NCI-H82 (cell line): ENCODE measurements at places on chromosomes 3 and 15.

GRCh38 chr3:68876112-68876713, 56.1 kb downstream of the TAFA4 start:
- DNase-seq: peak; percentile 81

DNA sequence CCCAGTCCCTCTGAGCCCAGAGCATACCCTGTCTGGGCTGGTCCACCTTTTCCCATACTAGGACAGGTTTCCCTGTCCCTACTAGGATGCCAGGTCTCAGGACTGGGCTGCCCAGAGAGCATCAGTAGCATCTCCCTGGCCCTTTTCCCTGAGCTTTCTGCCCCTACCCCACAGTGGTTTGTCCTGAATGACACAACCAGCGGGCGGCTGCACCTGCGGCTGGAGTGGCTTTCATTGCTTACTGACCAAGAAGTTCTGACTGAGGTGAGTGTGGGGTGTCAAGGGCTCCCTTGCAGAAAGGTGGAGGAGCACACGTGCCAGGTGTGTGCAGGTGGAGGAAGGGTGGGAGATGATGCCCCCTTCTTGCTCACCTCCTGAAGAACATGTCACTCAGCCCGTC, 33.5 kb downstream of the ESYT3 start:
- DNase-seq: no peak

GRCh38 chr15:90142216-90143165, 40.2 kb upstream of the IDH2 start:
- DNase-seq: no peak

- no peak for DNase-seq
Observed at GRCh38 chr3:15794303-15794771, 3.4 kb downstream of the ANKRD28 start.

GRCh38 chr3:82384181-82384580, 622.7 kb upstream of the GBE1 start:
- no peak for DNase-seq

DNA sequence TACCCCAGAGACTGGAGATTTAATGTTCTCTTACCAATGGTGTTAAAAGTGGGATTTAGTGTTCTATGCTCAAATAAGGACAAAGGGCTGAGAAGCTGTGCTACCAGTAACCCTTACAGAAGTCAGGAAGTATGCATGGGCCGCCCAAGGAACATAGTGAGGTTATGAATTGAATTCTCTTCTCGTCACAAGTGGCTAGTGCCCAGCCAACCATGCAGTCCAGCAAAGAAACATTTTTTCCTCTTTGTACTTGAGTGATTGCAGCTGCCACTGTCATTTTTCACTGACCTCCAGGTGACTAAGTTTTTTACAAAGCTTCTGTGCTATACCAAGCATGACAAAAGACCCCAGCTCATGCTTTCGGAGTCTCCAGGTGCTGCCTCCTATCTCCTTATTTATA, 110.6 kb upstream of the DCBLD2 start:
- no peak for DNase-seq

DNA sequence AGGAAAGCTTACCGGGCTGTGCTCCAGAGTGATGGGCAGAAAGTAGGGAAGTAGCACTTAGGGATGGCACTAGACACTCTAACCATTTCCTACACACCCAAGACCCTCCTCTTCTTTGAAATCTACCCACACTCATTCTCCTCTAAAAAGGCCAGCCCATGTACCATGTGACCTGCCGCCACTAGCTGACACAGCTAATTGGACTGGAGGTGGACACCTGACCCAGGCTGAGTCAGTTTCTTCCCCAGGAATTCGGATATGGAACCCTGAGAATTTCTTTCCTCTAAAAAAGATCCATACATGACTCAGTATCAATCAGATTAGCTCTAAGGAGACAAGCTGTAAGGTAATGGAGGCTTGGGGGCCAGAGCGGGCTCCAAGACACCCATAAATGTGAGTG, 60.1 kb downstream of the DCLK3 start:
- no peak for DNase-seq

DNA sequence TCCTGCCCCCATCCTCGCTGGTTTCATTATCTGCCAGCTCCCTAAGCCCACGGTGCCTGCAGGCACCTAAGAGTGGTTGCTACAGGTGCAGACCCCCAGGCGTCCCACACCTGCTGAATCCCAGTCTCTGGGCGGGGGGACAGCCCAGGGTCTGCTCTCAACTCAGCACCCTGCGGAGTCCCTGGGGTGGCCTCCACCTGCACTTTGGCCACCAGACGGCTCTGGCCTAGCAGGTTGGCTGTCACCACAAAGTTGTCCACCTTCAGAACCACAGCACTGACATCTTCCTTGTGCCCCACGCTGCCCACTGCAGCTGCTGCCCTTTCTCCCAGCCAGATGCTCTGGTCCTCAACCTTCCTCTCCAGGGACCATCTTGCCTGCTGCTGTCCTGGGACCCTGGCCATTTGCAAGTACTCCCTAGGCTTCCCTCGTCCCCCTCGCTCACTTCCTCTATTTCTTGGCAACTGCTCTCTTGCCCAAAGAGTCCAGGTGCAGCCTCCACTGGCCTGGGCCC, 34.9 kb upstream of the SNRPA1 start:
- no peak for DNase-seq

GRCh38 chr15:89740137-89740536, 10.9 kb downstream of the MESP1 start:
- peak; percentile 92 for DNase-seq

GRCh38 chr3:156655819-156656550, 18.4 kb upstream of the TIPARP start:
- DNase-seq: no peak

GRCh38 chr3:105040026-105040622, 326.6 kb upstream of the ALCAM start:
- DNase-seq: no peak

DNA sequence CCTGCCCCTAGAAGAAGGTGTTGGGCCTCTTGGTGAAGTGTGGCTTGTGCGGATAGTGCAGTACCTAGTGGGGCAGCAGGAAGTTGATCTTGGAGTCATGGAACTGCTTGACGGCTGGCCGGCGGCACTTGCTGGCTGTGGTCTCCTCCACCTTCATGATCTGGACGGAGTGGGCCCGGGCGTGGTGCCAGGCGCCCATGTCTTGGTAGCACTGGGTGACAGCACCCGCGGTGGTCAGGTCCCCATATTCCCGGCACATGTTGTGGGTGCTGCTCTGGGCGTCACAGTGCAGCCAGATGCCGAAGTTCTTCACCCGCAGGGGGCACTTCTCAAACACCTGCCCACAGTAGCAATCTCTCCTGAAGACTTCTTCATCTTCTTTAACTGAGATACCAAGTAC, 30.7 kb downstream of the EXOG start:
- DNase-seq: no peak

DNA sequence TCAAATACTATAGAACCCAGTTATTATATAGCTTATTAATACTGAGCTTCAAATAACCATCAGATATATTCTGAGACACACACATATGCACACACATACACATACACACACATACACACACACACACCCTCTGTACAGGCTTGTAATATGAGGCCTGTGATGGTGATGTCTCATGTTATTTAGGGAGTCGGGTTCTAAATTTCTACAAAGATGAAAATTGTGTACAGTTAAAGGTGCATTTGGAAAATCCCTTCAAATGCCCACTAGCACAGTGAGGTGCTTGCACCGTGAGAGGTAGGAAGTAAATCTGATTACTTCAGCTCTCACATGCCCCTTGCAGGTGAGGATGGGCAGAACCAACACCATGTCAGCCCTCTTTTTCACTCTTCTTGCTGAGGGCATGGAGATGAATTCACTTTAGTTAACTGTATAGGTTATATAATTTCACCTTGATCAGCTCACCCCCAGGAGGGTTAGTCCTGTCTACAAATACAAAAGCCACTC, 294.5 kb upstream of the PROK2 start:
- DNase-seq: no peak

DNA sequence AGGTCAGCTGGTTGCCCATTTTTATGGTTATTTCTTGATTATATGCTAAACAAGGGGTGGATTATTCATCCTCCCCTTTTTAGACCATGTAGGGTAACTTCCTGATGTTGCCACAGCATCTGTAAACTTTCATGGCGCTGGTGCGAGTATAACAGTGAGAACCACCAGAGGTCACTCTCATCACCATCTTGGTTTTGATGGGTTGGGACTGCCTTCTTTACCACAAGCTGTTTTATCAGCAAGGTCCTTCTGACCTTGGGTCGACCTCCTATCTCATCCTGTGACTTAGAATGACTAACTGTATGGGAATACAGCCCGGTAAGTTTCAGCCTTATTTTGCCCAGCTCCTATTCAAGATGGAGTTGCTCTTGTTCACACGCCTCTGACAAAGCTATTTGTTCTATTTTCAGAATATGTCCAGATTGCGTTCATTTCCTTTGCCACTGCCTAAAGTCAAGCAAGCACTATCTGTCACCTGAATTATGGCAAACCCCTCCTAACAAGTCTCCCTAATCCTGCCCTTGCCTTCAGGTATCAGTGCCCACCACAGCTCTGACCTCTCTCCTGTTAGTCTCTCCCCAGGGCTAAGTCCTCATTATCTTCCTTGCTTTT, 308.5 kb downstream of the ROBO2 start:
- peak; percentile 10 for DNase-seq

- DNase-seq: peak; percentile 33
Observed at GRCh38 chr15:50128266-50128665, 9.2 kb upstream of the ATP8B4 start.

DNA sequence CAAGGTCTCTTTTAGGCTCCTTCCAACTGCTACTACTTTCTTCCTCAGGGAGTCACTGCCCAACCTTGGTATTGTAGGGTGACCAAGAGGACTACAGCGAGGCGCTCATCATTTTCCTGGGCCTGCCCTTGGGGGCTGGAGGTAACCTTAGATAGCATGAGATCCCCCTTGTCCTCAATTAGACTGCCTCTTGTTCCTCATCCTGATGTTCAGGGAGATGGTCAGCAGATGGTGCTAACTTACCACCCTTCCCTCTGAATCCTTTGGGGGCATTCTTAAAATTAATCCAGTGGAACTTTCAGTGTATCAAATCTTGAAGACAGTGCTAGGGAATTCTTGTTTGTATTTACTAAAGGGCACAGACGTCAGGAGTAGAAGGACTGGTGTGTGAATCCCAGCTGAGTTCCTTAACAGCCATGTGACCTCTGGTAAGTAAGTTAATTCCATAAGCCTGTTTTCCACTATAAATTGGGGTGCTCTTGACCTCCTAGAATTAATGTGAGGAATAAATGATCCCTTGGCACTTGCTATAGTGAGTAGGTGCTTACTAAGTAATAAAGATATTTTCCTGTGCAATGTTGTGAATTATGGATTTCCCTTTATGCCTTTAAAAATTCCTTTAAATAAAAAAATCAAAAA, 4.1 kb upstream of the CLPX start:
- peak; percentile 86 for DNase-seq

- DNase-seq: no peak
Observed at GRCh38 chr3:116007000-116007399, 383.7 kb downstream of the GAP43 start.

GRCh38 chr15:40282869-40283614, at the start of gene ANKRD63:
Gene ANKRD63, minus strand, starts transcription at chr15:40283064. Its CDS starts 478 bp downstream, at chr15:40282586.
- DNase-seq: peak; percentile 63

- no peak for DNase-seq
Observed at GRCh38 chr3:112875561-112875960, 28.9 kb upstream of the CD200R1L start.

- DNase-seq: peak; percentile 16
Observed at GRCh38 chr3:184003187-184003967, 14.3 kb downstream of the ABCC5 start.

- DNase-seq: no peak
Observed at GRCh38 chr3:44186712-44187111, 55.0 kb upstream of the TOPAZ1 start.

DNA sequence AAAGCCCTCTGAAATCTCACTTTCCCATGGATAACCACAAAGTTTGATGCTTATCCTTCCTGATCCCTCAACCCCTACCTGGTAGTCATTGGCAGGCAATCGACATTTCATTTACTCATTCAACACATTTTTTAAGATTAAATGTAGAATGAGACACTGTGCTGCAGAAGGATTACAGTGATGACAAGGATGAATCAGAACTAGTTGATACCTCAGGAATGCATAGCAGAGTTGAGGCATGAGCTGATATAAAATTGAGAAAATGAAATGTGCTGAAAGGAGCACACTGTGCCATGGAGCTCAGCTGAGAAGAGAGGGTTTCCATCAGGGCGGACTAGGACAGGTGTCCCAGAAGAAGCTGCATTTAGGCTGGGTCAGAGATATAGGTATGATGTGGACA, 48.9 kb upstream of the ACTL6A start:
- DNase-seq: no peak

GRCh38 chr3:154122552-154122911, 1.3 kb downstream of the ARHGEF26 start:
- peak; percentile 49 for DNase-seq

GRCh38 chr3:24668039-24668438, 173.4 kb upstream of the THRB start:
- DNase-seq: no peak

- no peak for DNase-seq
Observed at GRCh38 chr15:51077221-51078153, 17.2 kb downstream of the TNFAIP8L3 start.

DNA sequence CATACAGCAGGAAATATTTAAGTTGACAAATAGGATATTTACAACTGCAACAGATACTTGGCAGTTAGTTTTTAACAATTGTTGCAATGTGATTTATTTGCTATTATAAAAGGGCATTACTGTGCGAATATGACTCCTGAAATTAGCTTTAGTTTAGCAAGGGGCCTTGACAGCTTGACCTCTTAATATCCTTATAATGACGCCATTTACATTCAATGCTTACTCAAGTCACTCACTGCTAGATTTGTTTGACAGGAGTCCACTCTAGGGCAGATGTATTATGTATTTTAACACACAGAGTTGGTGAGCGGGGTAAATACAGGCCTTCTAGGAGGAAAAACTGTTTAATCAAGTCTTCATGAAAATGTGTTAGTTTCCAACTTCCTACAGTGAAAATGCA, 58.1 kb upstream of the C15orf61 start:
- DNase-seq: no peak

- DNase-seq: no peak
Observed at GRCh38 chr3:191076903-191077552, 122.0 kb upstream of the OSTN start.

GRCh38 chr3:139906418-139906817, 28.6 kb upstream of the CLSTN2 start:
- DNase-seq: no peak
